ENCODE measurements at places on chromosomes 13 and 19. TPM values are rescaled to one million over a fixed set of nuclear protein-coding genes. Genes with fewer than 3 reads are reported as not detected.
A peak's percentile ranks its signal among the peaks of the same experiment; 100 is the strongest.

The TSKS gene
- total RNA-seq, result not detected

The F10 gene
- 7.2 TPM for total RNA-seq

The CYP2F1 gene
- total RNA-seq, result not detected

The SERTM1 gene
- total RNA-seq, result not detected

The MISP gene
- total RNA-seq, result not detected

The CEACAM3 gene
- total RNA-seq, result not detected

The LGALS7 gene
- total RNA-seq, result not detected

- H3K27me3 ChIP-seq, result no peaks in the 10 kb centered on the region
- no peaks in the 10 kb centered on the region for H3K36me3 ChIP-seq
- DNase-seq, result no peak
- H3K27ac ChIP-seq, result no peak overlapping the region
- H3K4me1 ChIP-seq, result no peaks in the 10 kb centered on the region
- no peak overlapping the region for H3K4me3 ChIP-seq
Observed at GRCh38 chr19:30932854-30933253, 416.4 kb downstream of the TSHZ3 start.

DNA sequence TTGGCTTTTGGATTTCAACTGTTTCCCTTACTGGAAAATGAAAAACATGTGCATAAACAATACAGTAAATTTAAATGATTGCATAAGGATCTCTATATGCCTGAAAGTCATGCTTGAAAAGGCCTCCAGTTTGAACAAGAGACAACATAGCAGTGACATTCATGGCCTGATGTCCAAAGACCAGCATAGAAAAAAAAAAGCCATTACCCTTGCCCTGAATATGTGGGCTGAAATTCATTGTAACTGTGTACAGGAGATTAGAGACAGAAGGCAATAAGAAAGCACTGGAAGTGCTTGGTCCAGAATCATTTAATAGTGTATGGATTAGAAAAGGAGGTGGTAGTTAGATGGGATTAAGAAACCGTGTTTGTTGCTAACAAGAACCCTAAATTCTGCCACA, 15.4 kb downstream of the MIR17HG start:
- no peak overlapping the region for H3K4me3 ChIP-seq
- no peaks in the 10 kb centered on the region for H3K4me1 ChIP-seq
- no peak overlapping the region for H3K27ac ChIP-seq
- no peaks in the 10 kb centered on the region for H3K36me3 ChIP-seq
- DNase-seq, result no peak

DNA sequence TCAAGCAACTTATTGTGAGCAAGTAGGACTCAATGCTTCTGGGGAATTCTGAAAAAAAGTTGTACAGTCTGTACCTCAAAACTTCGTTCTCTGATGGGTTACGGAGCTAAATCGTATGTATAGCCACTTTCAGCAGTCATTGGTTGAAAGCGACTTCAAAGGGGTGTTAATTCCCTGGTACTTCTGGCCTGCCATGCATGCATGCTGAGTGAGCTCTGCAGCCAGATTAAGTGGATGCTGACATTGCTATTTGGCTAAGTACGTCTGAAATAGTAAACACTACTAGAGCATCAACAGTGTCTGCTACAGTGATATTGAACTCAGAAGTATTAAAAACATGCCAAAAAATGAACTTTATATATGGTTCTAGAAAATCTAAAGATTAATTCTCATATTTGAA, 1183.1 kb upstream of the PCDH20 start:
- no peak for DNase-seq
- no peak overlapping the region for H3K27ac ChIP-seq
- no peaks in the 10 kb centered on the region for H3K36me3 ChIP-seq

GRCh38 chr19:2600914-2601870, 101.3 kb downstream of the GNG7 start:
- H3K27me3 ChIP-seq, result 0 out of 2 replicates have a peak, but pooled peaks cover 3% of the 10 kb centered on the region
- H3K4me3 ChIP-seq, result no peak overlapping the region
- H3K36me3 ChIP-seq, result no peaks in the 10 kb centered on the region
- DNase-seq, result no peak

DNA sequence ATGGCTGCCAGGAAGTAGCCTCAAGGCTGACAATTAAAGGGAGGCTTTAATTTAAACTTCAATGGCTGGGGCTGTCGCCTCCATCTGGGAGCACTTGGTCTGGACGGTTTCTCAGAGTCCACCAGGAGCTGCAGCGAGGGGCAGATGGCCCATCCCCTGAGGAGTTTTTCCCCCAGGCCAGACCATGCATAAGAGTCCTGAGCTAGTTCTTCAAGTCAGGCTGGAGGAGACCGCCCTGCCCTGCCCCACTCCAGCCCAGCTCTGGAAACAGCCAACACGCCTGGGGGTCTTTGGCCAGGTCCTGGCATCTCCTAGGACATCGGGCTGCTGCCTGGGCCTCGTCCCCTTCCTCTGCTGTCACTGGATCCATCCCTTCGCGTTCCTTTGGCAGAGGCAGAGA, 5.3 kb upstream of the ACTN4 start:
- H3K4me3 ChIP-seq, result no peak overlapping the region
- H3K36me3 ChIP-seq, result peaks cover 2% of the 10 kb centered on the region
- no peak overlapping the region for H3K27ac ChIP-seq
- H3K4me1 ChIP-seq, result no peaks in the 10 kb centered on the region
- DNase-seq, result no peak

- no peaks in the 10 kb centered on the region for H3K27me3 ChIP-seq
- no peak for DNase-seq
- peak within 1 kb of the TSS; percentile 51 for H3K4me3 ChIP-seq
- peaks cover 14% of the 10 kb centered on the region for H3K36me3 ChIP-seq
- H3K4me1 ChIP-seq, result peaks cover 10% of the 10 kb centered on the region
- H3K27ac ChIP-seq, result peak within 1 kb of the TSS; percentile 71
Observed at GRCh38 chr19:54137699-54138488, at the start of gene CNOT3. Gene CNOT3, plus strand, starts transcription at chr19:54137762. Its CDS starts 5,217 bp downstream, at chr19:54142979.

- DNase-seq, result peak; percentile 59
- H3K27me3 ChIP-seq, result no peaks in the 10 kb centered on the region
- no peaks in the 10 kb centered on the region for H3K36me3 ChIP-seq
- peak overlapping the region; percentile 27 for H3K27ac ChIP-seq
Observed at GRCh38 chr19:45442778-45443461, 19.2 kb upstream of the ERCC1 start.

DNA sequence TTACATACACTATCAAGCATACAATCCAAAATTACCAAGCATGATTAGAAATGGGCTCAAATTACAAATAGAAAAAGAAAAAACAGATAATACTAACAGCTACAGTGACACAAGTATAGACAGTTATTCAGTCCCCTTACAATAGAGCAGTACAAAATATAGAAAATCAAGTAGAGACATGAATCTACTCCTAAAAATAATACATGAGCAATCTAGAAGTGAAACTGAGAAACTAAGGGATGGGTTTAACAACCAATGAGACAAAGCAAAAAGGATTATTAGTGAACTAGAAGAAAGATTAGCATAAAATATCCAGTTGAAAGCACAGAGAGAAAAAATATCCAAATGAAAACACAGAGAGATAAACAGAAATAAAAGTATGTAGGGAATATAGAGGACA, 426.7 kb downstream of the TBC1D4 start:
- DNase-seq, result no peak
- no peak overlapping the region for H3K4me3 ChIP-seq
- H3K27me3 ChIP-seq, result no peaks in the 10 kb centered on the region
- H3K4me1 ChIP-seq, result no peaks in the 10 kb centered on the region
- H3K27ac ChIP-seq, result no peak overlapping the region

GRCh38 chr19:31361728-31362127, 12.5 kb upstream of the TSHZ3 start:
- no peak overlapping the region for H3K4me3 ChIP-seq
- H3K36me3 ChIP-seq, result peaks cover 3% of the 10 kb centered on the region
- no peaks in the 10 kb centered on the region for H3K27me3 ChIP-seq
- H3K27ac ChIP-seq, result no peak overlapping the region

GRCh38 chr13:99834246-99834645, 137.3 kb downstream of the ZIC5 start:
- H3K27me3 ChIP-seq, result no peaks in the 10 kb centered on the region
- no peak overlapping the region for H3K4me3 ChIP-seq
- no peak overlapping the region for H3K27ac ChIP-seq
- no peaks in the 10 kb centered on the region for H3K36me3 ChIP-seq

DNA sequence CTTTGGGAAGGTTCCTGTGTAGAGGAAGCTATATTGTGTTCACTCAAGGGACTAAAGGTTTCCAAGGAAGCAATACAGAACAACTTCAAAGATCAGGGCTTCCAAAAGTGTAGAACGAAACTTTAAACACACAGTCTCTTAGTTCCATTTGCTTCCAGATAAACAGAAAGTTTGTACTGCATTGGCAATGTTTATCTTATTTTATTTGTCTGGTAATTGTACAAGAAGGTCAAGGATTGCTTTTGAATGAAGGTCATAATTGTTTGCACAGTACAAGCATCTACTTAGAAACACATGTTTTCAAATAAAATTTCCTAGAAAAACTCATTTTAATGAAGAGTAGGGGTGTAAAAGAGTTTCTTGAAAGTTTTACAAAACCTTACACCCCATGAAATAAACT, 712.7 kb upstream of the SGCG start:
- no peaks in the 10 kb centered on the region for H3K4me1 ChIP-seq
- H3K27ac ChIP-seq, result no peak overlapping the region
- DNase-seq, result no peak
- H3K4me3 ChIP-seq, result no peak overlapping the region

DNA sequence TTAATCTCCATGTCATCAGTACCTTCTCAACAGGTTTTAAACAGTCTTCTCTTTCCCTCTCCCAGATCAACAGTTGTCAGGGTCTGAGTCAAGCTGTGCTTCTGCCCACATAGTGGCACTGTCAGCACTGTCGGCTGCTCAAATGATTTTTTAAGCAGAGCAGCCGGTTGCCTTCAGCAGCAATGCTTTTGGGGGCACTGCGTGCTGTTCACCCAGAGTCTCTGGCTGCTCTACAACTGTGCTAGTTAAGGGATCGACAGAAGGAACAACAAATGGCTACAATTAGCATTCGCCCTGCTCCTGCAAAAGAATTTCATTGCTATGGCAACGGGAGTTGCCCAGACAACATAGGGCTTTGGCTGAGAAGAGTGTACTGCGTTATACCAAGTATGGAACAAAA, 412.9 kb downstream of the DIAPH3 start:
- peaks cover 9% of the 10 kb centered on the region for H3K4me1 ChIP-seq
- DNase-seq, result peak; percentile 57
- no peaks in the 10 kb centered on the region for H3K36me3 ChIP-seq
- H3K27me3 ChIP-seq, result no peaks in the 10 kb centered on the region
- no peak overlapping the region for H3K27ac ChIP-seq

DNA sequence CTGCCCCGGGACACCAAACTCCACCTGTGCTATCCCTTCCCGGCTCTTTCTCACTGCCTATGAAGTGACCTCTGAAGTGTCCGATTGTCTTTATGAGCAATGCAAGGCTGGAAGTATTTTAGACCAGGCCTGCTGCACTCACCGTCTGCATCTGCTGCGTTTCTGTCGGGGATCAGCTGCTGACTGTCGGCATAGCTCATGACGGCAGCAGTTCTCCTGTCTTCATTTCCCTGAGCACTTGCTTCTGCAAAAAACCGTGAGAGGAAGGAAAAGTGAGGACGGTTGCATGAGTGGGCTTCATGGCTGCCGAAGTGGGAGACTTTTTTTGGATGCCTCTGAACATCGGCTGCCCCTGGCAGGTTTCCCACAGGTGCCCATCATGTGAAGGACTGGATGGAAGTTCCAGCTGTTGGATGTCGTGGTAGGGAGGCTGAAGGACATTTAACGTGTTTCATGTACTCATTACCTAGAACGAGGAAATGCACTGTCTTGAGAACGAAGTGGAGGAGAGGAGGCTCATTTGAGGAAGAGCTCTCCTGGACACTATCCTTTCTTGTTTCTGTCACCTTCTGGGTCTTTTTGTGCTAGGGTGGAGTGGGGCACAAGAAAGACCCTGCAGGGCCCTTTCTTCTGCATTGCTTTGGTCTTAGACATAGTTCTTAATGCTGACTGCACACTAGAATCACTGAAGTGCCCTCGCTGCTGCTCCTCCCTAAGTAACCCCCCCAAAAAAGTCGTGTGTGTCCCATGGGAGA, 94.7 kb downstream of the RNASEH2B start:
- DNase-seq, result no peak
- H3K36me3 ChIP-seq, result no peaks in the 10 kb centered on the region
- H3K4me3 ChIP-seq, result no peak overlapping the region
- H3K27ac ChIP-seq, result no peak overlapping the region
- peaks cover 31% of the 10 kb centered on the region for H3K27me3 ChIP-seq
- H3K4me1 ChIP-seq, result peaks cover 1% of the 10 kb centered on the region

GRCh38 chr19:13437919-13438618, 68.2 kb downstream of the CACNA1A start:
- DNase-seq, result no peak
- H3K27me3 ChIP-seq, result no peaks in the 10 kb centered on the region
- no peaks in the 10 kb centered on the region for H3K36me3 ChIP-seq
- H3K27ac ChIP-seq, result no peak overlapping the region

DNA sequence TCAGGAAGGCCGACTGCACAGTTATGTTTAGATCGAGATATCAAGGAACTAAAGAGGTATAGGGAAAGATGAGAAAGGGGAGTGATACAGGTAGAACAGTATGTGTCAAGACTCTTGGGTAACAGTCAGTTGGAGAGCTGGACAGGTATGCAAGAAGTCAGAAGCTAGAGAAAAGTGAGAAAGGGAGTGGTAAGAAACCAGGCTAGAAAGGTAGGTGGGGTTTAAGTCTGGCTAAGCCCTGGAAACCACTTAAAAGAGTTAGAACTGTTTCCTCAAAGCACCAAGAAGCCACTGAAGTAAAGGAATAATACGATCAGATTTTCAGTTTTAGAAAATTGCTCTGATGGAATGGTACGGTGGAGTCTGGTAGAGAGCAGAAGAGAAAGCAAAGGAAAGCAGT, 196.4 kb downstream of the VWA8 start:
- no peaks in the 10 kb centered on the region for H3K27me3 ChIP-seq
- H3K4me3 ChIP-seq, result no peak overlapping the region
- no peaks in the 10 kb centered on the region for H3K36me3 ChIP-seq
- H3K4me1 ChIP-seq, result peaks cover 5% of the 10 kb centered on the region
- DNase-seq, result no peak

GRCh38 chr13:26762745-26763345, 2.3 kb upstream of the GPR12 start:
- no peaks in the 10 kb centered on the region for H3K36me3 ChIP-seq
- no peak overlapping the region for H3K27ac ChIP-seq
- H3K4me1 ChIP-seq, result 0 out of 2 replicates have a peak, but pooled peaks cover 2% of the 10 kb centered on the region
- no peak for DNase-seq
- H3K27me3 ChIP-seq, result peaks cover 43% of the 10 kb centered on the region
- H3K4me3 ChIP-seq, result no peak overlapping the region

DNA sequence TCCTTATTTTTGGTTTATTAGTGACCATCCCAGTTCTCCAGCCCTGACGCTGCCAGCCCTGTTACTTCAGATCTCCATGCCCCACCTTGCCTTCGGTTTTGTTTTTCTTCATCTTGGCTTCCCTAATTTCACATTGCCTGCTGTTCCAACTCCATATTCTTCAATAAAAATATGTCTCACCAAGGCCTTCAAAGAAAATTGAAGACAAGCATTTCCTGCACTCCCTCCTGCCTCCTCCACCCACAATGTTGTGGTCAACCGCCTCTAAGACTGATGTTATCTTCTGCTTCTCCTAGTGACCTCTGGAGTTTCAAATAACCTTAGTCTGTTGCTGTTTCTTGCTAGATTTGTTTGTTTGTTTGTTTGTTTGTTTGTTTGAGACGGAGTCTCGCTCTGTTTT, 14.6 kb downstream of the PLD3 start:
- H3K4me1 ChIP-seq, result peaks cover 10% of the 10 kb centered on the region
- no peak overlapping the region for H3K4me3 ChIP-seq
- no peaks in the 10 kb centered on the region for H3K27me3 ChIP-seq
- no peak overlapping the region for H3K27ac ChIP-seq
- H3K36me3 ChIP-seq, result peaks cover 19% of the 10 kb centered on the region
- no peak for DNase-seq

- peak overlapping the region; percentile 56 for H3K27ac ChIP-seq
- H3K4me3 ChIP-seq, result no peak overlapping the region
- H3K27me3 ChIP-seq, result no peaks in the 10 kb centered on the region
- peaks cover 23% of the 10 kb centered on the region for H3K4me1 ChIP-seq
Observed at GRCh38 chr13:110416131-110417025, 109.3 kb downstream of the COL4A2 start.
